NCI-H774 (cell line): ENCODE measurements at places on chromosomes 3 and 15.

DNA sequence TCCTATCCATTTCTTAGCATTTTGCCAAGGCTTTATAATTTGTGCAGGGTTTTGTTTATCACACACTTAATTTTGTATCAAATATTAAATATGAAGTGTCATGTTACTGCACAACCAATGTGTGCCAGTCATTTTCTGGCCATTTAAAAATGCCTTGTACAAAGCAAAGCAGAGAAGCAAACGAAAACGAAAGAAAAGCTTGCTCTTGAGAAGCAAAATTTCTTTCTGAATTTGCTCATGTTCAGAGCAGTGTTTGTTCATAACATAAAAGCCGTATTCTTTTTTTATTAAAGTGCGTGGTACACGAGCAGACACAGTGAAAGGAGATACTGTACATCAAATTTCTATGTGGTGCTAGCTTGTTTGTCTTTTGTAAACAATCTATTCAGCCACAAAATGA, 792.6 kb downstream of the NAALADL2 start:
- peak; percentile 36 for DNase-seq

GRCh38 chr15:64122444-64122843, 26.7 kb downstream of the SNX1 start:
- no peak for DNase-seq

DNA sequence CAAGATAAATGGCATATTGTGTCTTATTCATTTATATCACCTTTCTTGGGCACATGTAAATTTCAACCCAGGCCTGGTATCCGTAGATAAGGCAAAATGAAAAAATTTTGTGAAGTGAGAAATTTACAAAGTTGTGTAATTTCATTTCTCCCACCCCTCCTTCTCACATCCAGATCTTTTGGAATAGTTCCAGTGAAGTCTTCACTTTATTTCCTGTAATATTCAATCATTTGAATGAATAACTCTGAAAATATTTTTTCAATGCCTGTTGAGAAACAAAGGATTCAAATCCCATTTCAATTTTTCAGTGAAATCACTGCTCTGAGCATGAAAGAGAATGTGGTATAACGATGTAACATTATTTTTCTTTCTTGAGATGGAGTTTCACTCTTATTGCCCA, 53.4 kb downstream of the BTLA start:
- DNase-seq: no peak

DNA sequence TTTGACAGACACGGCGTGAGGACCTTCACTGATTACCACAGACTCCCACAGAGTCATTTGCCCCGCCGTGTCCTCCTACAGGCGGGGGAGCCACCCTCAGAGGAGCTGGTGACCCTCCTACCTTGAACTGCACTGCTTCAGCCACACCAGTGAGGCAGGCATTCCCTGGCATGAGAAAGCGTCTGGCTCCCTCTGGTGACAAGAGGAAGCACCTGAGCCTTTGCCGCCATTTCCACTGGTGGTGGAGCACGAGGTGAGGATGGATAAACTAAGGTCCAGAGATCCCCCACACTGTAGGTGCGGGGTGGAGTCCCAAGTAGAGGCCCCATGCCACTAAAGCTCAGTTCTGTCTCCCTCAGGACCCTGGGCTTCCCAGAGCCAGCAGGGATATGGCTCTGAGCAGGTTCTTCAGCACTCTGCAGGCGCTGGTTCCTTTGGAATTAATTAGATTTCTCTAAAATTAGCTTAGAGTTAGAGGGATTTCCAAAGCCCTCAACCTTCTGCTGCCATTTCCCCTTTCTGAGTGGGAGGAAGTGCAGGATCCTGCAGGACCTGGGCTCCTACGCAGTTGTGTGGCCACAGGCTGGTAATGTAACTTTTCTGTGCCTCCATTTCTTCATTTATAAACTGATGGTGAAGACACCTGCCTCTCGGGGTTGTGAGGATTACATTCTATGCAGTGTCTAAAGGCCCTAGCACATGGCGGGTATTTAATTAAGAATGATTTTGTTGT, 224.0 kb downstream of the SLCO3A1 start:
- DNase-seq: peak; percentile 35

DNA sequence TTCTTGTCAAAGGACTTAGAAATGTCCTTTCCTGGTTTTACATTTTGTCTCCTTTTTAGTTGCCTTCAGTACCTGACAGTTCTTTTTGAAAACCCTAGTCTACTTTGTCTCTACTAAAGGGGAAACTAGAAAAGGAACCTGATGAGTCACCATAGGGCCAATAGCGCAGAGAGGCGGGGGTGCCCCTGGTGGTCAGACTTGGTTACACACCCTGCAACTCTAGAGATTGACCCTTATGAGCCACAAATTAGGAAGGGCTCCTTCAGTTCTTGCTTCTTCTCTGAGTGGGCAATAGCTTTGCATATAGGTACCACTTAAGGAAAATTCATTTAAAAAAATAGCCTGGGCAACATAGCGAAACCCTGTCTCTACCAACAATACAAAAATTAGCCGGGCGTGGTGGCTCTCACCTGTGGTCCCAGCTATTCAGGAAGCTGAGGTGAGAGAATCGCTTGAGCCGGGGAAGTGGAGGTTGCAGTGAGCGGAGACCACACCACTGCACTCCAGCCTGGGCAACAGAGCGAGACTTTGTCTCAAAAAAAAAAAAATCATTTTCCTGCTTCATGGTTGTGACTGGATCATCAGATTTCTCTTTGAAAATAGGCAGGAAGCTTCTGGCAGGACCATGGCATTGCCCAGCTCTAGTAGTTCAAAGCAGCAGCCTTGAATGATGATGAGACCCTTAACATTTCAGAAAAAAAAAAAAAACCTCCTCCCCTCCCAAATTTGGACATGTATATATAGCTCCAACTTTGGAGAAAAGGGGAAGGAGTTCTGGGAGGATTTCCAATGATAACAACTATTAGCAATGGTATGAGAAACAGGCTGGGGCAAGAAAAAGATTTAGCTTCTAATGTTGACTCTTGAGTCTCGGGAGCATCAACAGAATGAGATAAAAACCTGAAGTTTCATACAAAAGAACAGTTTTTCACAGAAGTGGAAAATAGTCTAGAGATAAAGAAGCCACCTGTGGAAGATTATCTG, 45.2 kb upstream of the RASA2 start:
- no peak for DNase-seq

DNA sequence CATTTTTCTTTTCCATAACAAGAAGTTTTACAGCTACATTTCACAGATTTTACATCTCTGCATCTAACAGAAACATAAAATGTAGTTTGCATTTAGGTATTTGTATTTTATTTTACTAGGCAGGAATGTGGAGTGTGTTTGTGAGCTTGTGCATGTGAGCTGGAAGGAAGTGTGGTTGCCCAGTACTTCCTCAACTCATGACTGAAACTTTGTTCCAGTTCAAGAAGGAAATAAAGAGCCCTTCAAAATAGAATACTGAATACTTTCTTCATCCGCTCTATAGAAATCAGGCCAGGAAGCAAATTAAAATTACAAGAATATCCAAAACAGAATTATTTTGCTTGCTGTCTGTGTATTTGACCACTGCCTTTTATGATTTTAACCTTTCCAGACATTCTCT, 81.3 kb downstream of the CHL1 start:
- no peak for DNase-seq

DNA sequence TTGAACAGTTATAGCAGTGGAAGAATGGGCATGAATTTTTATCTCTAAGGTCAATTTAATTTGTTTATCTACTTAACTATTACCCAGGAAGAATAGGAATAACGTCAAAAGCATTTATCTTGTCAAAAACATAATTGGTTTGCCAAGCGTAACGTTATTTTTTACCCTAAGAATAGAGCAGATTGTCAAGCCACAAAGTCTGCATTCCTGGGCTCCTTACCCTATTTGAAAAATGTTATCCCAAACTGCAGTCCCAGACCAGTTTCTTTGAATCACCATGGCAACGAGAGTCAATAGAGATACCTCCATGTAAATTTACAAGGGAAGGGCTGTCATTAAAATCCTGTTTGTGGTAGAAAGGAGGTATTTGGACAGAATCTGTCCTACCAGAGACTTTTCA, 61.1 kb downstream of the CPNE4 start:
- DNase-seq: no peak

GRCh38 chr3:149090907-149091306, 4.6 kb upstream of the HLTF start:
- DNase-seq: no peak

GRCh38 chr3:197339841-197340520, 41.6 kb upstream of the DLG1 start:
- no peak for DNase-seq

GRCh38 chr3:52052831-52053306, 3.5 kb downstream of the DUSP7 start:
- no peak for DNase-seq

DNA sequence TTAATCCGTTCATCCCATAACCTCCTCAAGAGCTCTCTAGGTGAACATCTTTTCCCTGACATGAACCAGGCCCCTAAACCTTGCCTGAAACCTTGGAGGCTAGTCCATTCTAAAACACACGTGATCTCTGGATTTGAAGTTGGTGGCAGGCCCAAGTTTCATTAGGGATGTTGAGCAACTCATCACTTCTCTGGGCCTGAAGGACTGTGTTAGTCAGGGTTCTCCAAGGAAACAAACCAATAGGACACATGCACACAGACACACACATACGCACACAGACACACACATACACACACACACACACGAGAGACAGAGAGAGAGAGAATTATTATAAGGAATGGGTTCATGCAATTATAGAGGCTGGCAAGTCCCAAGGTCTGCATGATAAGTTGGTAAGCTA, 31.9 kb downstream of the ACAN start:
- no peak for DNase-seq

GRCh38 chr3:71511037-71511436, 72.5 kb downstream of the FOXP1 start:
- DNase-seq: no peak

DNA sequence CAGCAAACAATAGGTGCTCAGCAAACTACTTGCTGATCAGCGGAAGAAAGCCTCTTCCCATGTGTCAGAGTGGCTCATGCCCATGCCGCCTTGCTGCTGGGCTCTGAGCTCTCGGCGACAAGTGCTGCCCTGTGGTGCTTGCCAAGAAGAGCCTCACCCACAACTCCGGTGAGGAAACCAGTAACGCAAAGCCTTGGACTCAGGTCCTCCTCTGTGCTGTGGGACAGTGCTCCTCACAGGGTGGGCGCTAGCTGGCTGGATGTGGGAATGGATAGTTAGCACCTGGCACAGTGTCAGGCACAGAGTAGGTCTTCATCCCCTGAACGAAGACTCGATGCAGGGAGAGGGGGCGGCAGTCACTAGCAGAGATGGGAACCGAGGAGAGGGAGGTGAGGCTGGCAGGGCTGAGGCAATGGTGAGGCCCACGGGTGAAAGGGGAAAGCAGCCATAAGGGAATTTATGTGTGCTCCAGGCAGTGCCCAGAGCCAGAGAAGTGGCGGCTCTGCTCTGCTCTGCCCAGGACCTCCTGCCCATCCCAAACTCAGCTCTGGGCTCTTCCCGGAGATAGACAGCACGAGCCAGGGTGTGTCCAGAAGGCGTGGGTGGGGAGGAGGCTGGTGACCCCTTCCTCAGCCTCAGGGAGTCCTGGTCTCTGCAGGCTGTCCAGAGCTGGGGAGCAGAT, 55.7 kb downstream of the IQSEC1 start:
- DNase-seq: no peak

DNA sequence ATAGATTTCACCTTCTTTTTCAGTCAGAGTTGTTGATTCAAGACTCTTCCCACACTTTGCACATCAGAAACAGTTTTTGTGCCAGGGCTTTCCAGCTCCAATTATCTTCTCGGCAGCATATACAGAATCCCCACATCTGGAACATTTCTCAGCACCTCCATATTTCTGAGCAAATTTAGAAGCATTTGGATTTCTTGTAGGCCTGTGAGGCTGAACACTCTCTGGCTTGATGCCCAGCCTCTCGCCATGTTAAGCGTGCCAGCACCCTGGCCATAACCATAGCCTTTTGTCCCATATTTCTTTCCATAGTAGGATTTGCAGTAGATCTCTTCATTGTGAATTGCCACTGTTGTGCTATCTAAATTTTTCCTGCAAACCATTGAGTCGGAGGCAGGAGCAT, 28.3 kb downstream of the CD80 start:
- no peak for DNase-seq

DNA sequence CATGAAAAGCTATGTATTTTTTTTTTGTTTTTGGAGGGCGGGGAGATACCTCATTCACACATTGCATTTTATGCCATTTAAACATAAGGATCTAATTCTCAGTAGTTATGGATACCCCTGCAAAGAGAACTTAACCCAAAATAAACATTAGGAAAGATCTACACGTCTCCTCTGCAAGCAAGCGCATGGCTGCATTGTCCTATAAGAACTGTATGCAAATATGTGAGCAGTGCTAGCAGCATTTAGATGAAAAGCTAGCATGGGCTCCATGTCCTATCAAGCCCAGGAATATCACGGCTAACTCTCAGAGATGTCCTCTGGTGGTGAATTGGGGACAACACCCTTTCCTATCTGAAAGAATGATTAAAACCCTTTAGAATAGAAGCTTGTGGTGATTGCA, 292.8 kb downstream of the MEX3B start:
- peak; percentile 13 for DNase-seq

GRCh38 chr3:71713041-71713440, 12.2 kb downstream of the EIF4E3 start:
- DNase-seq: peak; percentile 73

GRCh38 chr3:72174040-72174439, 389.1 kb upstream of the PROK2 start:
- no peak for DNase-seq

DNA sequence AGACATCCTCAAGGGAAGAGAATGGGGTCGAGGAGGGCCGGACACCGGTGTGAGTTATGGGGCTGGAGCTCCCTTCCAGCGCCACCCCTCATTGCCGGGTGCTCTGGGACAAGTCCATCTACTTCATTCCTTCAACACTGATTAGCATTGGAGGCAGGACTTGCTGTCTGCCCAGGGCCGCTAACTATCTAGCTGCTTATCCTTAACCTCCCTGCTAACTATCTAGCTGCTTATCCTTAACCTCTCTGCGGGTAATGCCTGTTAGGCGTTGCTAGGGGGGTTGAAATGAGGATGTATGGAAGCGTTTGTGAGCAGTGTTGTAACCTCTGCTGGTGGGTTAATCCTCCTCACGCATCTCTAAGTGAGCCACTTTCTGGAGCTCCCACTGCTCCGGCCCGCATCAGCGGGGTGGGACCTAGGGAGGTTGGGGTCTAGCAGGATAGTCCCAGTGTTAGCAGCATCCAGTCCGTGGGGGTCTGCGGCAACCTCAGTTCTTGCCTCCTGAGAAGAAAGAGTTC, 10.9 kb upstream of the CHAC1 start:
- no peak for DNase-seq

GRCh38 chr3:186665625-186666188, at the start of gene HRG:
TSS of gene HRG (plus strand) at chr3:186666014. CDS start at chr3:186666032, 18 bp downstream.
- no peak for DNase-seq

GRCh38 chr15:82871358-82871757, 61.9 kb downstream of the WHAMM start:
- no peak for DNase-seq

DNA sequence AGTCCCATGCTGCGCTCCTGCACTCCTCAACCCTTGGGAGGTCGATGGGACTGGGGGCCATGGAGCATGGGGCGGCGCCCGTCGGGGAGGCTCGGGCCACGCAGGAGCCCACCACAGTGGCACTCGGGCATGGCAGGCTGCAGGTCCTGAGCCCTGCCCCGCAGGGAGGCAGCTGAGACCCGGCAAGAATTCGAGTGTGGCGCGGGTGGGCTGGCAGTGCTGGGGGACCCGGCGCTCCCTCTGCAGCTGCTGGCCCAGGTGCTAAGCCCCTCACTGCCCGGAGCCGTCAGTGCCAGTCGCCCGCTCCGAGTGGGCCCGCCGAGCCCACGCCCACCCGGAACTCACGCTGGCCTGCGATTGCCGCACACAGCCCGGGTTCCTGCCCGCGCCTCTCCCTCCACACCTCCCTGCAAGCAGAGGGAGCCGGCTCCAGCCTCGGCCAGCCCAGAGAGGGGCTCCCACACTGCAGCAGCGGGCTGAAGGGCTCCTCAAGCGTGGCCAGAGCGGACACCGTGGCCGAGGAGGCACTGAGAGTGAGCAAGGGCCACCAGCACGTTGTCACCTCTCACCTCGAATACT, 200.3 kb downstream of the ROBO2 start:
- DNase-seq: no peak
